Activated CD4-positive, alpha-beta memory T cell treated with anti-CD3 and anti-CD28 coated beads for 36 hours (primary cell): ENCODE measurements at places on chromosomes 1 and 21. TPM values are rescaled to one million over a fixed set of nuclear protein-coding genes. Genes with fewer than 3 reads are reported as not detected.

DNA sequence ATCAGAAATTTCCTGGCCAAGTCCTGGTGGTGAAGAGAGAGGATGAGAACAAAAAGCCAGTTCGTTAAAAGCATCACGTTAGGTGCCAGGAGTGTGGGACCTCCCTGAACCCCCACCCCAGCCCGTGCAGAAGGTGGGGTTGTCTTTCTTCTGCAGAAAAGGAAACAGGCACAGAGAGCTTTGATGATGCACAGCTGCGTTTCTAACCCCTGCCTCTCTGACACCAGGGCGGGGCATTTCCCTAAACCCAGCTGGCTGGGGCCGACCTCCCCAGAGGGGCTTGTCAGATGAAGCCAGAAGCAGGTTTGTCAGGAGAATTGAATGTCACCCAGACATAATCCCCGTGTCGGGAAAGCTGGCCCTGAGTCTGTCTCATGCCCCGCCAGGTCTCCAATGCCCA lies 189.3 kb upstream of the EDN2 start:
- DNase-seq, result peak; percentile 67

DNA sequence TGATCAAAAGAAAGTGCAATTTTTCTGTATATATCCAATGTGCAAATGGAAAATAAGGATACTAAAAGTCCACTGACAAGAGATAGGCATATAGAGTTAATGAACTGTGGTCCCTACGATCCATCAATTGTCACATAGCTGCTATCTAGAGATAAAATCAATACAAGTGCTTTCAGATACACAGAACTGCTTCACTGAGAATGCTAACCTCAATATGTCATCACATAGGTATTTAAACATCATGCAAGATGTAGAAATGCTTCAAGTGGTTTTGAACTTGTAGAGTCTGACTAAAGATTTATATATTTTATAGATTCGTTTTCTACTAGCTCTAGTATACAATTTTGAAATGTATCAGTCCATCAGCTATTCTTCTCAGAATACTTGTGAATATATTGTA lies 1604.7 kb downstream of the PLA2G4A start:
- no peak for DNase-seq

DNA sequence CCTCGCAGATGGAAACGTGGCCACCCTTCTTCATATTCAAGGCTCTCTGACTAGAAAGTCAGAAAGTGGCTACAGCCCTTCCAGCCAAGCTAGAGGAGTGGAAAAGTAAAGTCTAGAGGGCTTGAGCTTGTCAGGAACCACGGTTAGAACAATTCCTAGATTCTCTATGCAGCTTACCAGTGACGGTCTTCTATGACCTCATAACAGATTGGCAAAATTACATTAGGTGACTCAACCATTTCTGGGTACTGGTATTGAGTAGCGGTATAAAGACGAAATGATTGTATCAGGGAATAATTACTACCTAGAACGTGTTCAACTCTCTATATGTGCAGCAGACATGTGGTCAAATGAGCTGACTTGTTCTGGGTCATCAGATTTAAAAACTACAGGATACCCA lies 155.0 kb upstream of the RUNX1 start:
- DNase-seq, result no peak

- no peak for DNase-seq
These were observed 2.5 kb downstream of the PDZK1IP1 start for GRCh38 chr1:47187231-47187925.

SERPINC1 gene
- total RNA-seq, result not detected

GRCh38 chr1:165773324-165773965 lies 4.8 kb upstream of the TMCO1 start:
- DNase-seq, result no peak
